ENCODE measurements at places on chromosomes 16 and 17.
A peak's percentile ranks its signal among the peaks of the same experiment; 100 is the strongest.

DNA sequence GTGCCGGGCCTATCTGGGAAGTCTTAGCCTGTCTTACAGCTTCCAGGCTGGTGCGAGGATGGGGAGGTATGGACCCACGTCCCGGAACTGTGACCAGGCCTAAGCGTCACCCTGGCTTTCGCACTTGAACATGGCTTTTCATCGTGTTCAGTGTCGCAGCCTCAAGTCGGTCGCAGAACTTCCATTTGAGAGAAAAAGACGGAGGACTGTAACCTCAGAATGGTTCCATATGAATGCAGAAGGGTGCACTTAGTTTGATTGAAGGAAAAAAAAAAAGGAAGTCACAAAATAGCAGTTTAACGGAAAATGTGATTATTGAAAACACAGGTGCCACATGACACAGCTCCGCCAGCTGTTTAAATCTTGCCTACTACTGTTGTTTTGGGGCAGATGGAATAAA lies 30.2 kb upstream of the JPT2 start:
- no peak for DNase-seq

- peak; percentile 95 for DNase-seq
These were observed 481.9 kb downstream of the SOX9 start for GRCh38 chr17:72602517-72603419.

DNA sequence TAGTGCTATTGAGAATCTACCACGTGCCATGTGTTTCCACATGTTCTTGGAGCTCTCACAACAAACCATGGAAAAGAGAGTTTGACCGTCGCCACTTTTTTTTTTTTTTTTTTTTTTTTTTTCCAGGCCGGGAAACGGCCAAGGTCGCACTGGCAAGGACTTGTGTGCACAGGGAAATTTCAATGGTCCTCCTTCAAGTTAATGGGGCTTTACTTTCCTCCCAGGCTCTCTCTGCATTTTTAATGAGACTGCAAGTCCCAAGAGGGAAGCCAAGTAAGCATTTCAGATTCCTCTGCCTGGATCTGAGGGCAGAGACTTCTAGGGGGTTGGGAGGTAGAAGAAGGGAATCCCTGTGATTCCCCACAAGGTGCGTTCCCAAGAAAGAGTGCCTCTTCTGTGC lies 94.7 kb upstream of the MPHOSPH6 start:
- DNase-seq, result no peak

GRCh38 chr16:85173981-85174751 lies 61.9 kb upstream of the CIBAR2 start:
- peak; percentile 96 for DNase-seq
